ENCODE measurements at places on chromosomes 12 and 14.

GRCh38 chr12:94071258-94071657, 77.1 kb upstream of the PLXNC1 start:
- DNase-seq, result no peak

DNA sequence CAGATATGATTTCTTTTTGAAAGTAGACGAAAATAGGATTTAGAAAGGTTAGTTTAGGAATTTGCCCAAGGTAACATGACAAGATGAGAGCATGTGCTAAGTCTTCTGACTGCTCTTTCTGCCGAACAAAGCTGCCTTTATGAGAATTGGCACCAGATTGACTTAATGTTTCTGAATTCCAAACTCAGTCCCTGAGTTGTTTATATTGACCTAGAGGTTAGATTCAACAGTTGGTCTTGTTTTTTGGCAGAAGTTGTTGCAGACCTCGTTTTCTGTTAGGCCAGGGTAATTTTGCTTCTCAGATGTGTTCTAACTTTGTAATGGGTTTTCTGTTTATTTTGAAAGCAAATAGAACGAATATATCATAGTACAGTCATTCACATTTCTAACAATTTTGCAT, 61.5 kb upstream of the LRTM2 start:
- DNase-seq, result no peak

DNA sequence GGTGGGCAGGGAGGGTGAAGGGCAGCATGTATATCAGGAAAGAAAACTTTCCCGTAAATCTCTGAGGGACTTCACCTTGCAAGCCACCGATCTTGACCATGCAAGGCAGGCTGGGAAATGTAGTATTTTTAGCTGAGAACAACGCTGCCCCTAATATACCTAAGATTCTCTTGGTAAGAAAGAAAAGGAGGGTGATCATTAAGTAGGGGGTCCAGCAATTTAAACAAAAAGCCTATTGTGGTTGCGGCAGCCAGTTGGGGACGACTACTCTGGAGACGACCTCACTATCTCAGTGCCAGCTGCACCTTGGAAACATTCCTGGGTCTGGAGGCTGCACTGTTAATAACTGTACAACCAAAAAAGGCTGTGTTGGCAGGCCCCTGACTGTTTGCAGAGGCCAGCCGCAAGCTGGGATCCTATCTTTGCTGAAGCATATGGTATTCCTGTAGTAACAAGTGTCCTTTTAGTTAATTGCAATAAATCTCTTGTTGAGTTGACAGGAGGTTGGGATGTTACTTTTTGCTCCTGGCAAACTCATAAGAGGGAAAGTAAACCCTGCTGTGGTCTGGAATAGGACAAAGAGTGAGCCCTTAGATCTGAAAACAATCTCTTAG, 6.4 kb downstream of the APOLD1 start:
- no peak for DNase-seq

- no peak for DNase-seq
Observed at GRCh38 chr14:36254020-36254624, 66.3 kb downstream of the MBIP start.

GRCh38 chr14:65479386-65479785, 66.9 kb downstream of the FUT8 start:
- no peak for DNase-seq

DNA sequence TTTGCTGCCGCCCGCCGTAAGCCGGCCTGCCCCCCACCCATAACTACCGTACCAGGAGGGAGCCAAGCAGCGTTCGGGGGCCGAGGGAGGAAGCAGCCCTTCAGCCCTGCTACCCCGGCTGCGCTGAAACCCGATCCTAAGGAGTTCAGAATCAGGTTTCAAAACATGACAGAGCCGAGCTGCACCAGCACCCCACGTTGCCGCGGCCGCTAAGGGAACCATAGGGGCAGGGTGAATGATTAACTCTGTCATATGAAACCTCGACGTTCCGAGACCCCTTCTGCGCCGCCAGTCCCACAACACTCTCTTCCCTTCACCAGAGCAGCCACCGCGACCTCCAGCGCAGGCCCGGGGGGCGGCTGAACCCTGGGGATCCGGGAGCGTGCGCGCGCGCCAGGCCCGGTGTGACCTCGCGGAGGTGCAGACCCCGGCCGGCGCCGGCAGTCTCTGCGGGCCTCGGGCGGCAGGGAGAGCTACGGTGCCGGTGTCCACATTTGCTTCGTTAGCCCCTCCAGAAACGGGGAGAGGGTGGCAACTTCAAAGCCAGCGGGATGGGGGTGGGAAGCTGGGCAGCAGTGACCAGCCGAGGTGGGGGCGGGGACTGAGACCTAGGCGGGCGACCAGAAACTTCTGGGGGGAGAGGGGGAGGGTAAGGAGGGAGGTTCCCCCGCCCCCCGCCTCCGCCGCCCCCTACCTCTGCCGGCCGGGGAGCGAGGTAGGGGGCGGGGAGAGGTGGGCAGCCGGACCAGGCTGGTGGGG, 1.6 kb downstream of the SIX4 start:
- DNase-seq, result peak; percentile 11

DNA sequence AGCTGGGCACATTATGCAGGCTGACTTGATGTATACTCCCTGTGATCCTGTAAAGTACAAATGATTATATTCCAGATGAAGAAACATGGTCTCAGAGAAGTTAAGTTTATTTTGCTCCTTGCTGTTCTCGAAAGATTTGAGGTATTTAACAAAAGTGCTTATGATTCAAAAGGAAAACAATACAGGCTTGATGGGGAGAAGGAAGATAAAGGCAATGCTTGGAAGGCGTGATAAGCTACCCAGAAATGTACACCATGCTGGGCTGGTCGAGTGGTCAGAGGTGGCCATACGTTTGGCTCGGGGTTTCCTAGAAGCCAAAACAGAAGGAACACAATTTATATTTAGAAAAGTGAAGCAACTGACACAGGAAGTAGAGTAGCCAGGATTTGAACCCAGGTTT, 201.0 kb downstream of the KTN1 start:
- no peak for DNase-seq

All from NCI-H1436 treated with DMSO at 0.1 percent for 48 hours (cell line).